ENCODE measurements at places on chromosomes 4 and X.

GRCh38 chrX:153653556-153653955 is 6.6 kb downstream of the DUSP9 start:
- DNase-seq = no peak

- no peak for DNase-seq
These were observed 33.0 kb downstream of the GRIA3 start for GRCh38 chrX:123217077-123217476.

DNA sequence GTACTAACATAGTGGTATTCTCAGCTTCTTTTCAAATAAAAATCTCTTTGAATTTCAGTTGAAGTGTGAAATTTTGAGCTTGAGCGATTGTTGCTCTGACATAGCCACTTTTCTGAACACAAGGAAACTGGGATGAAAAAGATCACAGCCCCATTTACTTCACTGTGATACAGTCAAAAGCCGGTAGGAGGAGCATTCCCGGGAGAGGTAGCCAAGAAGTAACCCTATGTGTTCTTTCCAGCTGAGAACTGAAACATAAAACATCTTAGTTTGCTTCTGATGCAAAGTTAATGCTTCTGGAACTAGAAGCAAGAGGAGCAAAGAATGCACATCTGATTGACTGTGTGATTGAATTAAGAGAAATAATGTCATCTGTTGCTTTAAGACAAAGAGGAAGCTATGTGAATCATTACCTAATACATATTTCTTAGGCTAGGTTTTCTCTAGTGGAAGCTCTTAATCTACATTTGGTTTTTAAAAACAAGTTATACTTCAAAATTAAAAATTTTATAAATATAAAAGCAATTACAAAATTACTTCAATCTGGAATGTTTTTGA is 88.3 kb upstream of the UNC5C start:
- DNase-seq = no peak

DNA sequence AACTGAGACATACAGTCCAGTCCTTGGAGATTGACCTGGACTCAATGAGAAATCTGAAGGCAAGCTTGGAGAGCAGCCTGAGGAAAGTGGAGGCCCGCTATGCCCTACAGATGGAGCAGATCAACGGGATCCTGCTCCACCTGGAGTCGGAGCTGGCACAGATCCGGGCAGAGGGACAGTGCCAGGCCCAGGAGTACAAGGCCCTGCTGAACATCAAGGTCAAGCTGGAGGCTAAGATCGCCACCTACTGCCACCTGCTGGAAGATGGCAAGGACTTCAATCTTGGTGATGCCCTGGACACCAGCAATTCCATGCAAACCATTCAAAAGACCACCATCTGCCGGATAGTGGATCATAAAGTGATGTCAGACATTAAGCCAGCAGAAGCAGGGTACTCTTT is 20.4 kb upstream of the FRMPD3 start:
- DNase-seq = no peak

DNA sequence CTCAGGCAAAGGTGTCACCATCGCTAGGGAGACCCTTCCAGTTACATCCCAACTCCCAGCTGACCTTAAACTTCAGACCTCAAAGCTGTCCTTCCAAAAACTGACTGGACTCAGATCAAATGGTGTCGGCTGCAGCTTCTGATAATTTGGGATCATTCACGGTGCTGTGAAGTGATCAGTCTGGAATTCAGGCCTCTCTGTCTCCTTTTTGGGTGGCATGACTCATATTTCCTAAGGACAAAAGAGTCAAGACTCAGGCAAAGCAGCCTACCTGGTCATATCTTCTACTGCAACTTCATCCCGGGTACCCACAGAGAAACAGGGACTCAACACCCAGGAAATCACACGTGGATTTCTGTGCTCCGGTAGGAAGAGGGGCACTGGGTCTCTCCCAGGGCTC is 87.6 kb downstream of the SORCS2 start:
- no peak for DNase-seq

DNA sequence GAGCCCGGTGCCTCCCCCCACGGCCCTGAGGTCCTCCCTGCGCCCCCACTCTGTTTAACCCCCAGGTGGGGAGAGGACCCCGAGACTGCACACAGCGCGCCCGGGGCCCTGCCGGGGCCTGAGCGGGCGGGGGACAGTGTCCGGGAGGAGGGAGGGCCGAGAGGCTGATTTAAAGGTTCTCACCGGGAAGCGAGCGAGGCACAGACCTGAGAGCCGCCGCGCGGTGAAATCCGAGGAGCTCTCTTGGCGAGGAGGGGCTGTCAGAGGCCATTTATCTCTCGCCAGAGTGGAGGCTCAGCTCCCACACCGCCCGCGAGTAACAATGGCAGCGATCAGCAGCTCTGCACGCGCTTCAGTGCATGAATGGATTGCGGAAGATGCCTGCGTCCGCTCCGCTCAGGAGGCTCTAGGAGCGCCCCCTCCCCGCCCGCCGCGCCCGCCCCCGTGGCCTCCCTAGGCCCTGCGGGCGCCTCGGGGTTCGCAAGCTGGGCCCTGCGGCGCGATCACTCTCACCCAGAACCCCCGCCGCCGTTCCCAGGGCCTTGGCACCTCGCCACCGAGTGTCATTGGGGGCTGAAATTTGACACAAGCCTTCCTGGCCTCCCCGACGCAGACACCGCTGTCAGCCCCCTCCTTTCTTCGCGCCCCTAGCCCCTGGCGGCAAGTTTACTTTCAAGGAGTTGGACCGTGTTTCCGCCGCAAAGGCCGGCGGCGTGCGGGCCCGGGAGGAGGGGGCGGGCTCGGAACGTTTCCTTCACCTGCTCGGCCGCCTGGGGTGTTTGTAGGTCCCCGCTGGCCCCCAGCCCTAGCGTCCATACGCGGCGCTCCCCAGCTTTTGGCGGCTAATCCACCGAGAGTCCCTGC is 48.7 kb upstream of the BCOR start:
- DNase-seq = no peak

- no peak for DNase-seq
These were observed 467.9 kb downstream of the PCDH11X start for GRCh38 chrX:92247076-92247475.

DNA sequence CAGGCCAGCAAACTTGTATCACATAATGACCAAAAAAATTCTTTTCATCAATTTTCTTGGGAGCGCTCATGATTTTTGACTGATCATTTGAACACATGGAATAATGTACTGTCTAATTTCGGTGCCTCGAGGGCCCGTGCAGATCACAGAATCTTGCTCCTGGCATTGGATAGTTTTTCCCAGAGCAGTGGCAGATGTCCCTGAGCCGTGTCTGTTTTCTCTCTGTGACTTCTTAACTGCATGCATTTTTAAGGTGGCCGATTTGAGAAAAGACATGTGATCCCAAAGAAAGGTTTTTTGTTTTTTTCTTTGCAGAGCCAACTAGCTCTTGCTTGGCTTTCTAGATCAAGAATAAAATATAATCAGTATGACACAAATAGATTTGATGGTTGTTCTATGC is 19.7 kb downstream of the GPRIN3 start:
- DNase-seq = no peak

- DNase-seq = no peak
These were observed 88.0 kb downstream of the RAB28 start for GRCh38 chr4:13396161-13396560.

- no peak for DNase-seq
These were observed 11.5 kb upstream of the GPM6B start for GRCh38 chrX:13828392-13828791.

DNA sequence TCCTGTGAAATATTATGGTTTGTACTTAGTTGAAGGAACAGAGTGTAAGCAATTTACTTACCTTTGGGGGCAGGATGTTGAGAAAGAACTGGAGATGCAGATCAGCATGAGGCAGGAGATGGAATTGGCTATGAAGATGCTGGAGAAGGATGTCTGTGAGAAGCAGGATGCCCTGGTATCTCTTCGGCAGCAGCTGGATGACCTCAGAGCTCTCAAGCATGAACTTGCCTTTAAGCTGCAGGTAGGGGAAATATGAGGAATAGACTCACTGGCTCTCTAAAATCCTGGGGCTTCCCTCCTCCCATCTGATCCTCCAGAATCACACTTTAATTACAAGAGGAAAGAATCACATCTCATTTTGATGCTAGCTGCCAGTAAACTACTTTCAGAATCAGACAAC is 51.0 kb downstream of the GRSF1 start:
- no peak for DNase-seq

DNA sequence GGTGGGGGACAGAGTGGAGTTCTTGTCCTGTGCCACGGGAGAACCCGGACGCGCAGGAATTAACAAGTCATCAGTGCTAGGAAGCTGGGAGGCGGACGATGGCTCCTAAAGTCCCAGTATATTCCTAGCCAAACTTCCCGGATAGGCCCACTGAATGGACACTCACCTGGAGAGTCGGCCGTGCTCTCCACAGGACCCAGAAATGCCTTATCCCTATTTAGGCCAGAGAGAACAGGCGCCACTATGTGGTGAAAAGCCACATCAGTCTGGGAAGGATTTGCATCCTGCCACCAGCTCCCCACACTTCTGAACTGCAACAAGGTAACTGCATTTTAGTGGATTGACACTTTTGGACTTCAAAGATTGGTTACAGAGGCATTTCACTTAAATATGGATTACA is 1.1 kb downstream of the CFAP299 start:
- DNase-seq = no peak

DNA sequence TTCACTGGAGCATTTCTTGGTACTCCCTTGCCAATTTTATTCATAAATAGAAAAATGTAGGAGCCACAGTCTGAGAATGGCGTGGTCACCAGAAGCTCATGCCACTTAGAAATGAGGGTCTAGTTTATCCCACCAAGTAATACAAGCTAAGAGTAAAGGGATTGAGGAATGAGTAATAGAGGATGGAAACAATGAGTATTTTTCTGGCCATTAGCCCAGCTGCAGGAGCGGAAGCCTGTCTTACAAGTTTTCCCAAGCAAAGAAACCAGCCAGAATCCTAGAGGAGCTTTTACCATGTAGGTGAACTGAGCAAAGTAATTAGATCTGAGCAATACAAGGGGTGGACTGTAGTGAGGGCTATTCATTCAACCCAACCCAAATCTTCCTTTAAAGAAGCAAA is 160.7 kb upstream of the NPY2R start:
- no peak for DNase-seq

DNA sequence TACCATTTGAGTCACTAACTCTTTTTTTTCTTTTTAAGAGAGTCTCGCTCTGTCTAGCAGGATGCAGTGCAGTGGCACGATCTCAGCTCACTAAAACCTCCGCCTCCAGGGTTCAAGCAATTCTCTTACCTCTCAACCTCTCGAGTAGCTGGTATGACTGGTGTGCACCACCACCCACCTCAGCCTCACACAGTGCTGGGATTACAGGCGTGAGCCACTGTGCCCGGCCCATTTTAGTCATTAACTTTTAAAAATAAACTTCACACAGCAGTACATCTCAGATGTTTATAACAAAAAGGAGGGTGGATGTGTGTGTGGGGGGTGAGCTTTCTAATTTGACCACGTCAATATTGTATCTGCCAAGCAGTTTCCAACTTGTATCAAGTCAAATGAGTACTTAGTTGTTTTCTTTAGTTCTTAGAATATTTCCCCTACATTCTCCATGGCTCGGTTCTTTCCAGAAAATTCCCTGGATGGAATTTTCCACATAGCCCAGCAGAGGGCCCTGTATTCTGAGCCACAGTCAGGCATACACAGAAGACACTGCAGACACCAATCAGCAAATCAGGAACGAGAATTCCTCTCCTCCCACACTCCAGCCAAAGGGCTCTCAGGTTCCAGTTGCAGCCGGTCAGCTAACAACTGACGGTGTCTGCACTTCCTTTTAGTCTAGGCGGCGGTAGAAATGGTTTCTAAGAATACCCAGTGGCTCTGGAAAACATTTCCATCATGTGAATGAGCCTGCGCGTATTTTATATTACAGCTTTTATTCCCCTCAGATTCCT is 20.1 kb upstream of the ARAF start:
- DNase-seq = peak; percentile 84

DNA sequence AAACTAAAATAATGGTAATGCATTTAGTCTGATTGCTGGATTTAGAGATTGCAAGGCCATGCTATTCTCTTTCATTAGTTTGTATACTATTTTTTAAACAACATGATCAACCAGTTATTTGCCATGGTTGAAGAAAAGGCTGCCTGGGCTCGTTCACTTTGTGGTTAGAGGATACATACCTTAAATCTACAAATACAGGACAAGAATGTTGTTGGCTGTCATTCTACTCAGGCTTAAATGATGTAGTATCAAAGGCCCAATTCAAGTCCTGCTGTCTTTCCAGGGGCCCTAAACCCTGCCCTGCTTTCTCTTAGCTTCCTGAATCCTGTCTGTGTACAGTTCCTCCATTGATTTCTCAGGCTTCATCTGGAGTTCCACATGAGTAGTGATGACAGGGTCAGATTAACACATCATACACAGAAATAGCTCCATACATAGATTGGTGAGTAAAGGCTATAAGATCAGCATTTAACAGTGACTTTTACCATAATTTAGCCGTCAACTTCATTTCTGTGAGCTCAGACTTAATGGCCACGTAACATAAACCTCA is 114.9 kb upstream of the GPRIN3 start:
- no peak for DNase-seq

- DNase-seq = no peak
These were observed 48.0 kb downstream of the PHKA2 start for GRCh38 chrX:18935893-18936292.

GRCh38 chr4:180028682-180029081 is 2214.5 kb upstream of the TENM3 start:
- DNase-seq = peak; percentile 35

GRCh38 chr4:88211473-88212252 is 53.2 kb upstream of the ABCG2 start:
- DNase-seq = no peak

DNA sequence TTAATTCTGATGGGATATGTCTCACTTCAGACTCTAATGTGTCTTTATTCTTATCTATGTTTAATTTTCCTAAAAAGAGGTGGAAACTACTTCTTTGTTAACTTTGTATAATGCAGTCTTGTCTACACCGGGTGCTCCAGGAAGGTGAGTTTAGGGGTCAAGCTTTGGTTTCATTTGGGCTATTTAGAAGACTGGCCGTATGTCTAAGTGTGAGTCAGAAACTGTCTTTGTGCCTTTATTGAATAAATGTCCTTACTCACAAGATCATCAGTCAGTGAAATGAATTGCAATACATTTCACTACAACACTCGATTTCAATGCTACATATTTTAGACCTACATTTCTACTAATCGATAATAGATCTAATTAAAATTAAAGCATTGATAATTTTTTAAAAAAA is 56.2 kb downstream of the PROM1 start:
- no peak for DNase-seq

DNA sequence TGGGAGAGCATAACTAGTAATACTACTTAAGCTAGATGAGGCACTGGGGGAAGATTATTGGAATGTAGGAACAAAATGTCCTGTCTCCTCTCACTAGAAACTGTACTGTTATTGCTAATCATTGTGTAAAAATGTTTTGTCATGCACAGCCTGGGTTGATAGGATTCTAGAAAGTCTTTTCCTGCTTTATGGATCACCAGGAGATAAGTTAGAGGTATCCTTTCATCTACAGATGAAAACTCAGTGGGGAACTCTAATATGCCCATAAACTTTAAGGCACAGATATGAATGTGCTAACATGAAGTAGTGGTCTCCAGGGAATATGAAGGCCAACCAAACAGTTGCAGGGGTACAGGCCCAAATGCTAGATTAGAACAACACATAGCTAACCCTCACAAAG is 57.5 kb downstream of the SRPX start:
- DNase-seq = no peak

Measured in right lobe of liver (tissue), 6 donors.